ENCODE measurements at places on chromosomes 7 and 10.

- DNase-seq = no peak
These were observed 3.4 kb downstream of the TMEM209 start for GRCh38 chr7:130201796-130202195.

DNA sequence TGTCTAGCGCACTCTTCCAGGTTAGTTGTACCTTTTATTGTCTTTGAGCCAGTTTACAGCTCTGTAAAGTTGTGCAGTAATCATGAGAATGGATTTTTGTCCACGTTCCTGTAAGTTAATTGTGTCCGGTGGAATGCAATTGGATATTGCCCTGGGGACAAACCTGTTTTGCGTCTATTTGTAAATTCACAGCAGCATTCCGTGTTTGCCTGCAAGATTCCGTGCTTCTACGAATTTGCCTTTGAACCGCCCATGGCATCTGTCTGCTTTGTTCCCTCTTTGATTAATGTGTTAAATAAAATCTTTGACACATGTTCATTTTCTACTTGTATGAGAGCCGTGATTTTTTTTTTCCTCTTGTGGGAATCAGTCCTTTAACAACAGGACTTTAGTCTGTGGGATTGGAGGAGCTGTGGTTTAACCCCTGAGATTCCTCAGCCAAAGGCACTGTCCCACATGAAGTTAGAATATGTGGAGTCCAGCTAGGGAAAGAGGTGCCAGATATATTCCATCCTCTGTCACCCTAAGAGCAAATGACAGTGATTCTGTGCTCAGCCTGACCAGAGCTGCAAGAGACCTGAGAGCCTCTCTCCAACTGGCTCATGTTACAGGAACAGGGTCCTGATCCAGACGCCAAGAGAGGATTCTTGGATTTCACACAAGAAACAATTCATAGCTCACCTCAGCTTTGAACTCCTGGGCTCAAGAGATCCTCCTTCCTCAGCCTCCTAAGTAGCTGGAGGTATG is 126.3 kb downstream of the COL26A1 start:
- DNase-seq = no peak

DNA sequence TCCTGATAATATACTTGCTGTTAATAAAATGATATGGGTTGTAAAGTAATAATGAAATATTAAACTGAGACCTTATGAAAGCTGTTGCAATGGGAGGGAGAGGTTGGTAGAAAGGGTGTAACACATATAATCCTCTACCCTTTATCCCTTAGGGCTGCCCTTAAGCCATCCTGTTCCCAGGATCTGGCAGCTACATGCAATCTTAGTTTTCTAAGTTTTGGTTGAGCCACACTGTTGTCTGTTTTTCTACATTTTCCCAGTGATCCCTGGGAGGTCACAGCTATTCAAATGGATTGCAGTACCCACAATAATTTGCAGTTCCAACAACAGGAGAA is 6.3 kb downstream of the COA1 start:
- no peak for DNase-seq

DNA sequence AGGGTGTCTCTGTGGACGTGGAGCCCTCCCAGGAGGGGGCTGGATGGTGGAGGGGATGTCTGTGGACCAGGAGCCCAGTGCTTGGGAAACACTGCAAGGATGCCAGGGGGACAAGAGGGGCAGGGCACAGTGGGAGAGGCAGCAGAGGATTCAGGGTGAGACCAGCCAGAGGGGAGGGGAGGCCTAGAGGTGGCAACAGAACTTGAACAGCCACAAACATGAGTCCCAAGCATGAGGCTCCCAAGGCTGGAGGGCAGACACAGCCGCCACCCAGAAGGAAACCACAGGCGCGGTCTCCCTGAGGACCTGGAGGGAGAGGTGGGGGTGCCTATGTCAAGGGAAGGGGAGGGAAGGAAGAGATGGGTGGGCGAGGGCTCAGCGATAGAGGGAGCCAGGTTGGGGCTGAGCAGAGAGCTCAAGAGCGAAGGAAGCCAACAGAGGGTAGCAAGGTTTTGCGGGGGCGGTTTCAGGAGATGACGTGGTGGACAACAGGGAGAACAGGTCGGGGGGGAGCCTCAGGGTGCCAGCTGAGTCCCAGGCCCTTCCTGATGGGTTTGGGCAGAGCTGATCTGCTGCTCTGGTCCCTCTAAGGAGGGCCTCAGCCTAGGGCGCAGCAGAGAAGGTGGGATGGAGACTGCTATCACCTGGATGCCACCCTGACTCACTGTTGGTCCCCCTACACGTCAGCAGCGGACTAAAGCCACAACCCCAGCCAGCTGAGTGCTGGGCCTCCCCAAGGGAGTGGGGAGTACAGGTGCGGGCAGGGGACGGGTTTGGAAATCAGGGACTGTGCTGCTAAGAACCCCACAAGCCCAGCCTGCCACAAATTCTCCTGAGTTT is 6.7 kb upstream of the PILRA start:
- no peak for DNase-seq

DNA sequence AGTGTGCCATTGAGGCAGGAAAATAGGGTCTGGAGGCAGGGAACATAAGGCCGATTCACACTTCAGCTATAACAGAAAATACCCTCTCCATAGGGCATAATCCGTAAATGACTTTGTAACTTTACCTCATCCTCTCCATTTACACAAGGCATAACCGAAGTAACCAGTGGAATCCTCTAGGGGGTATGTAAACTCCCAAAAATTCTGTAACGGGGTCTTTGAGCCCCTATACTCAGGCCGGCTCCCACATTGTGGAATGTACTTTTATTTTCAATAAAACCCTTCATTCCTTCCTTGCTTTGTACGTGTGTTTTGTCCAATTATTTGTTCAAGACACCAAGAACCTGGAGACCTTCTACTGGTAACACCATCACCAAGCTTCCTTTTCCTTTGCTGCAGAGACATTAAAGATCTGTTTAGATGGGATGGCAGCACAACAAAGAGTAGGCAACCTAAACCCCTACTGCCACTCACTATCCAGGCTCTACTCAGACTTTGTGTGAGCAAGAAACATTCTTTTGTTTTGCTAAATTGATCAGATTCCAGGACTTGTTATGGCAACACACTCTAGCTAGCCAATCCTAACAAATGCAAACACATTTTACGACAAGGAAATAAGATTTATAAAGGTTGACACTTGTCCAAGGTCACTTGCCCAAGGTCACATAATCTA is 99.3 kb downstream of the DGKI start:
- DNase-seq = no peak
